Spleen (tissue), 13 donors: ENCODE measurements at places on chromosomes 6 and 20. TPM values are rescaled to one million over a fixed set of nuclear protein-coding genes. Genes with fewer than 3 reads are reported as not detected.
A peak's percentile ranks its signal among the peaks of the same experiment; 100 is the strongest.

GRCh38 chr6:11110921-11111768 is at the start of gene ERVFRD-1:
Gene ERVFRD-1, minus strand, starts transcription at chr6:11111725. Its CDS starts 6,415 bp downstream, at chr6:11105310.
- no peak for DNase-seq

DNA sequence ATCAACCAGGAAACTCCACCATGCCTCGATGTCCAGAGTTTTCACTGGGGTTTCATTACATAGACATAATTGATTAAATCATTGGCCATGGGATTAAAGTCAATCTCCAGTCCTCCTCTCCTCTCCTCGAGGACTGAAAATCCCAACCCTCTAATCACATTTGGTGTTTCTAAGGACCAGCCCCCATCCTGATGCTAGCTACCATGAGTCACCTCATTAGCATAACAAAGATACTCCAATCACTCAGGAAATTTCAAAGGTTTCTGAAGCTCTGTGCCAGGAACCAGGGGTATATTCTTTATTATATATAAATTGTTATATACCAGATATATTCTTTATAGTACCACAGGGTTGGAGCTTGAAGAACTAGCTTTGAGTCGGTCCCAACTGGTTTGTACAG is 212.9 kb upstream of the PRND start:
- no peak for DNase-seq

GRCh38 chr20:57425150-57426013 is 34.2 kb downstream of the RBM38 start:
- peak; percentile 80 for DNase-seq

- DNase-seq: no peak
Observed at GRCh38 chr6:122696079-122696478, 83.4 kb upstream of the FABP7 start.

The RPL7L1 gene
- polyA plus RNA-seq: 27.6 TPM

DNA sequence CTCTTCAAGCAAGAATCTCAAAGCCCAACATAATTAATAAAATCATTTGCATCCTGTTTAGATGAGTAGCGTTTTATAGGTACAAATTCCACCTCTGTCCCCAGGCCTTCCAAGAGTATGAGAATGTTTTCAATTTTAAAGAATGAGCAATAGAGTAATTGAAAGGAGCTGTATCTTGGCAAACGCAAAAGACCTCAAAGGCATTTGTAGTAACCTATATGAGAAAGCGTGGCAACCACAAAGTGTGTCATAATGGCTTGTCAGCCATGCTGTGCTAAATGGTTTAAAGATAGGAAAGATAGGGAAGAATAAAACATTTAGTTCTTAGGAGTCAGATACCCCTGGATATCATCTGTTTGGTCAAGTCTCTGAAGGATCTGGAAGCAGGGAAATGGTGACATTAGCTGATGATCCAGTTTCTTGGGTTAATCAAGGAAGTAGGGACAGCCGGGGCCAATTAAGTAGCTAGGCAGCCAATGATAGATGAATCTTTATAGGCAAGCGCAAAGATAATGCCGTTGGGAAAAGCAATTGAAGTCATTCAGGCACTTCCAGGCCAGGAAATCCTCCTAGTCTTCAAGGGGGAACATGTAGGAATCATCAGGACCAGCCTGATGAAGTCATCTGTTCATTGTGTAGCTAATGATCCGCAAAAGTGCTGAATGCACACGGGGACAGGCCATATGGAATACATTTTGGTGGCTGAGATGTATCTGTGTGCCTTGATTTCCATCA is 71.5 kb upstream of the ISM1 start:
- DNase-seq: no peak

The SCP2D1 gene
- not detected for polyA plus RNA-seq

The SNAI1 gene
- 1.7 TPM for polyA plus RNA-seq

DNA sequence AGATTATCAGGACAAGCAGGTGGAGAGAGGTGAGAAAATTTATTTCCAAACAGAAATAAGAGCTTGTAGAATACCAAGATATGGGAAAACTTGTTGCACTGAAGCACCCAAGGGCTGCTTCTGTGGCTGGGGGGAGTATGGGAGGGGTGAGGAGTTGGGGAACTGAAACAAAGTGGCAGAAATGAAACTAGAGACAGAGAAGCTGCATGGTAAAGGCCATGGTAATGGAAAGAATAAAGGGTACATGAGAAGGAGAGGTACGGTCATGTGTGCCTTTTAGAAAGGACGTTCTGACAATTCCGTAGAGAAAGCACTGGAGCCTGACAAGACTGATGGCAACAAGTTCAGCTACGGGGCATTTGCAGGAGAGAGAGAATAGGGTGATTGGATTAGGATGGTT is 51.6 kb upstream of the RIN2 start:
- DNase-seq: no peak

- DNase-seq: no peak
Observed at GRCh38 chr6:159808647-159809046, 8.6 kb downstream of the PNLDC1 start.

DNA sequence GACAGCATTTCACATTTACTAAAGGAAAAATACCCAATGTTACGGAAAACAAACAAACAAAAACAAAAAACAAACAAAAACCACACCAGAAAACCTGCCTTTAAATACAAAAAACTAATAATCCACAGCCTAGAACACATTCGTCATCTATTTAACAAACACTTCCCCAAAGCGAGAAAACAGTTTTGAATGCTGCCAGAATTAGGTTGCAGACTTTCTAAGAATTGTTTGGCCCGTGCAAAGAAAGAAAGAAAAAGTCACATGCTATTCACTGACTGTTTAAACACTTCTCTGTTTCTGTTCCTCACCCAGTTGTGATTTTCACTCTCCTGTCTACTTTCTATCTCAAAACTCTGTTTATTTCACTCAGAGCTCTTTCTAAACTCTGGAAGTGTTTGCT is 52.5 kb downstream of the BCAS1 start:
- DNase-seq: no peak

The RSPH9 gene
- 0.17 TPM for polyA plus RNA-seq

- DNase-seq: no peak
Observed at GRCh38 chr6:151374036-151374683, 17.2 kb downstream of the ZBTB2 start.

DNA sequence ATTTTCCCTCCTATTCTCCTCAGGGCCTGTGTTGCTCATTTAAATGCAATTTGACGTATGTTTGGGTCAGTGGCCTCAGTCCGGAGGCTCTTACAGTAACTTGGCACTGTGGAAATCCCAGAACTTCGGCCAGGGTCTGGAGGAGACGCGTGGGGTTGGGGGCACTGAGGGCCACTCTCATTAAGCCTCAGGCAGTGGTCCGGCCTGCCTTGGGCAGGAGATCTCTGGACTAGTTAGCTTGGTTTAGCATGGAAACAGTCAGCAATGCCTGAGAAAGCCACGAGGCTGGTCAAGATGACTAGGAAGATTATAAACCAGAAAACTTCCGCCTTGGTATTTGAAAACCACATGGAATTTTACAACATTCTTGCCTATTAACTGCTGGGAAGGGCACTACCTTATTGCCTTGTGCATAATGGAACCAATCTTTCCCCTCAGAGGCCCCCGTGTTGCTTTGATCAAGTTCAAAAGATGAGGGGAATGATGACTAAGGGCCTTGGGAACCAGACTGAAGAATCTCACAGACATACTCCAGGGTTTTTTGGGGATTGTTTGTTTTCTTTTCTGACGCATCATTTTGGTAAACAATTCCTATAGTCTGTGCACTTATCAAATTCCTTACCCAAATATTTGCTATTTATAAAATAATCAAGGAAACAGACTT is 206.0 kb upstream of the PREP start:
- DNase-seq: no peak

The RIPPLY2 gene
- 0.42 TPM for polyA plus RNA-seq

DNA sequence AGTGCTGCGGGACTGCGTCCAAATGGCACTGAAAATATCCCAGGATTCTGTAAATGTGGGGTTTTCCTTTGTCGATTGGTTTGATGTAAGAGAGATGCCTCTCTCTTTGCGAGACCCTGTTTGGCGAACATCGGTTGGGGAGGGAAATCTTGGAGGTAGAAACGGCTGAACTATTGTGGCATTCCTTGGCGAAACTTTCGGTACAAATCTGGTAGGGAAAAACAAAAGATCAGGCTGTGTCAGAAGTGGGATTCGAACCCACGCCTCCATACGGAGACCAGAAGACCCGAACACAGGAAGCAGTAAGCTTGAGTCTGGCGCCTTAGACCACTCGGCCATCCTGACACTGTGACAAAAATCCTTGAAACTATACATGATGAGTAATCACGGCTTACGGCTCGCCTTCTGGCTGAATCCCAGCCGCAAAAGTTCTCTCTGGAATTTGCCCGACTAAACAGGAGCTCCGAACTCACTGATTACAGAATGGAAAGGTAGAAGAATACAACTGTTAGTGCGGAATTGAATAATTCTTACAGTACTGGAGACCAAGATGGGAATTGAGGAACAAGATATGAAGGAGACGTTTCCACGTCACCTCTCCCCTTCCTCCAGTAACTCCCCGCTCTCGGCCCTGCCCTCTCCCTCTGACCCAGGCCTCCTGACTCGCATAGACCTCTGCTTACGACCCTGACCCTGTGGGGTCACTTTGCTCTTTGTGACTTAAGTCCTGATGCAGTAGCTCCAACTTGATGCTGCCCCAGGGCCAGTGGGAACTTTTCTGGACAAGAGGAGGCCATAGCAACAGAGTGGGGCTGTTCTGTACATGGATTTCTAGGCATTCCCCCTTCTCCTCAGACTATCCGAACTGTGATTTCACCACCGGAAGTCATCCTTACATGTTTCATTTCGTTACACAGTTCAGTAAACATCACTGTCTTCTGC is 132.8 kb upstream of the ZNF184 start:
- DNase-seq: no peak

The SLC35B2 gene
- 21.7 TPM for polyA plus RNA-seq

- DNase-seq: no peak
Observed at GRCh38 chr20:44070139-44070900, 116.7 kb downstream of the JPH2 start.

The OLIG3 gene
- polyA plus RNA-seq: not detected

The GTSF1L gene
- polyA plus RNA-seq: 0.90 TPM

The HLA-DQB1 gene
- 383 TPM for polyA plus RNA-seq

GRCh38 chr20:53805895-53806384 is 212.3 kb upstream of the ZNF217 start:
- no peak for DNase-seq

GRCh38 chr6:22302838-22303237 is 6.0 kb upstream of the PRL start:
- no peak for DNase-seq

DNA sequence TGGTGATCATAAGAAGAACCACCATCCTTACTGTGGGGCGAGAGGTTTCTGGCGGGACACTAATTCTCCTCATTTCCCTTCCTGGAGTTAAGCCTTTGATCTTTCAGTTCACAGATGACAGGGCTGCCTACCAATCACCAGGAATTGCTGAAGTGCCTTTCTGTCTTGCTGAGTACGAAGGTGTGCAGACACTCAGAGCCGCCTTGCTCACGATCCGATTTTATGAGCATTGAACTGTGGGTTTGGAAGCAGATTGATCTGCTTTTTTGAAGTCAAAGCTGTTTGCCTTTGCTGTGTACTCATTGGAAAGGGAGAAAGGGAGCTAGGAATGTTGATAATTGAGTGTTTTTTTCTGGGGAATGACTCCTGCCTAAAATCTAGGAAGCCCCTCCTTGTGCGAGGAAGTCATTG is 129.1 kb upstream of the SALL4 start:
- DNase-seq: no peak

DNA sequence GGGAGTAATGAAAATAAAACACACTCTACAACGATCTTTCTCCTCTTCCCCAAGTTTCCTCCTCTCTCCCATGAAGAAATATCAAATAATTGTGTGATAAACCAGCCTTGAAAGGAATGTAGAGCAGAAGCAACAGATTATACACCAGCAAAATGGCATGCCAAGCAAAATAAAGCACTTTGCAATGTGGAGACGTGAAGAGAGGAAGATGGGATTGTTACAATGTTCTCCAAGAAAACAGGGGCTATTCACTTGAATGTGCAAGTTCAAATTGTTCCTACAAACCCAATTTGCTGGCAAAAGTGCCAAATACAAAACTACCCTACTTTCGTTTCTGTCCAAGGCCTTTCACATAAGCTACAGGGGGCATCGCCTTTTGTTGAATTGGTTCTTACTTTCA is 185.1 kb downstream of the PDE7B start:
- no peak for DNase-seq

The CD24 gene
- 119 TPM for polyA plus RNA-seq

- DNase-seq: no peak
Observed at GRCh38 chr20:19026121-19026878, 186.1 kb upstream of the SLC24A3 start.

GRCh38 chr6:158377860-158378259 is 65.6 kb downstream of the TULP4 start:
- no peak for DNase-seq

- no peak for DNase-seq
Observed at GRCh38 chr20:52763321-52763853, 208.8 kb upstream of the TSHZ2 start.

DNA sequence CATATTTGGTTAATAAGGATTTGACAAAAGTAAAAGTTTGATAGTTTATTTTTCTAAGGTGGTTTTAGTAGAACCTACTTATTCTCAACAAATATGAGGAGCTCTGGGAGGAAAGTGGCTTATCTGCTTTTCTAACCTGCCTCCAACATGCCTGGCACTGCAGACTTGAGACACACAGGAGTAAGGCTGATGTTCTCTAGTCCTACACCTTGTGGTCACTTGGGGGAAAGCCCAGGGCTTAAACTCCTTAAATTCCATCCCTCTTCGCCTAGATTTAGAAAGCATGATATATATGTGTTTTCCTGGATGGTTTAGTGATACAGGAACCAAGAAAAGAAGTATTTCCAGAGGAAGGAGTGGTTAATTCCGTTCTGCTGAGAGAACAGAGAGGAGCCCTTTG is 39.9 kb upstream of the SAMD5 start:
- DNase-seq: no peak

The ZNF133 gene
- 8.7 TPM for polyA plus RNA-seq

- DNase-seq: no peak
Observed at GRCh38 chr6:127998985-127999384, 98.1 kb upstream of the THEMIS start.

The PLAGL2 gene
- 2.2 TPM for polyA plus RNA-seq

The LY6G5B gene
- 3.7 TPM for polyA plus RNA-seq

DNA sequence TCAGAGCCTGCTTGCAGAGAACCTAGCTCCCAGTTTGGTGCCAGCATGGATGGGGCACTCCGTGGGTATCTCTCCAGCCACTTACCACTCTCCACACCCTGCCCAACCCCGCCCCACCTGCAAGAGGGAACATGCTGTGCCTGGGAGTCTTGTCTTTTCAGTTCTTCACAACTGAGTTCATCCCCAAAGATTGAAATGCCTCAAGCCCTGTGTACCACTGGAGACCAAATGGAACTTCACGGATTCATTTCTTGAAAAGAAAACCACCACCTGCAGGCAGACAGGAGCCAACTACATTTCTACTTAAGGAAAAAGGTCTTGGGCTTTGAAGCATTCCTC is 50.1 kb downstream of the TRERF1 start:
- DNase-seq: no peak

- no peak for DNase-seq
Observed at GRCh38 chr6:34580707-34581560, 24.8 kb upstream of the SPDEF start.

- DNase-seq: no peak
Observed at GRCh38 chr20:49821870-49822331, 9.3 kb downstream of the SLC9A8 start.

GRCh38 chr6:134315974-134316441 is 1.9 kb downstream of the SGK1 start:
- DNase-seq: no peak

The SLC17A9 gene
- polyA plus RNA-seq: 34.4 TPM

GRCh38 chr6:90719321-90720195 is 132.7 kb upstream of the MAP3K7 start:
- DNase-seq: no peak
